ENCODE measurements at places on chromosomes 2 and 18. TPM values are rescaled to one million over a fixed set of nuclear protein-coding genes. Genes with fewer than 3 reads are reported as not detected.

Gene MAP2
- total RNA-seq, result 6.2 TPM

DNA sequence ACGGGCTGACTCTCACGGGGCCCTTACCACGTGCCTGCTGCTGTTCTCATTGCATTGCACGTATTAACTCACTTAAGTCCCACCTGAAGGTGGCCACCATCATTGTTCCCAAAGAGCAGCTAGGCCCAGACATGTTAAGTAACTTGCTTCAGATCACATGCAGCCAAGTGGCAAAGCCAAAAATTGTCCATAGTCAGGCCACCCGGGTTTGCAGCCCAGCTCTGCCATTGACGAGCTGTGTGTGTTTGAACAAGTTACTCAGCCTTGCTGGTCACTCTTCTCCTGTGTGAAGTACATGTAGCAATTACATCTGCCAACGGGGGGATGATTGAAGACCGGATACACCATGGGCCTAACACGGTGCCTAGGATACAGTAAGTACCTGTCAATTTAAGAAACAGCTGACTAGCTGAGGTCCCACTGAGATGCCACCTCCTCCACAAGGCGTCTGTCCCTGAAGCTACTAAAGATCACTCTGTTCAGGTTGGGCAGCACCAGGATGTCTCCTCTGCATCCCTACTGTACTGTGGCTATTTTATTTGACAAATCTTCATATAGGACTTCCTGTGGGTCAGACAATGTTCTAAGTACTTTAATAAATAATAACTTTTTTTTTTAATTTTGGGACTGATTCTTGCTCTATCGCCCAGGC is 154.2 kb upstream of the MYCN start:
- DNase-seq, result no peak

GRCh38 chr18:7232218-7232617 is 1.3 kb downstream of the LRRC30 start:
- no peak for DNase-seq

DNA sequence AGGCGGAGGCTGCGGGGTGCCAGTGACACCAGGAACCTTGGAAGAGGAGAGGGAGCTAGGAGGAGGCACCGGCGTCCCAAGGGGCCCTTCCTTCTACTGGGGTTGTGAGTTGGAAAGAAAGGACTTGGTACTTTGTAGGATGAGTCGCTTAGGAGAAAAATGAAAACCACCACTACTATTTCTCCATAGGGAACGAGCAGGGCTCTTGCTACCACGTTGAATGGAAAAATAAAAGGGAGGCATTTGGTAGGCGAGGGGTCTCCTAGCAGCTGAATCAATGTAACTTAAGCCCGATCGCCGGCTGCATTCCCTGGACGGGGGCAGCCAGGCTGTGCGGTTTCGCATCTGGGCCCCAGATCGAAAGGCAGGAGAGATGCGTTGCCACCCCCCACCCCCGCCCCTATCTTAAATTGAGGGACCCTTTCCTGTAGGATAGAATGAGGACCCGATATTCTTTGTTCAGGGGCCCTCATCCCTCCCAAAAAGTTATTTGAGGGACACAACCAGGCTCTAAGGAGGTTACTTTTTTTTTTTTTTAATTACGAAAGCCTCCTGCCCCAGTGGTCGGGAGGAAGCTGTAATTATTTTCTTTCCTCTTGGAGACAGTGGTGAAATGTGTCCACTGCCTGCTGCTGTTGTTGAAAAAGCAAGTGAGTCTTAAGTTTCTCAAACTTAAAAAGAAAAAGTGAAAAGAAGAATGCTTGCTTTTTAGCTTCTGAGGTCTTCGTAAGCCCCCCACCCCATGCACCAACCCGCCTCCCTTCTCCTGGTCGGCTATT is 1.3 kb downstream of the IGFBP2 start:
- no peak for DNase-seq

DNA sequence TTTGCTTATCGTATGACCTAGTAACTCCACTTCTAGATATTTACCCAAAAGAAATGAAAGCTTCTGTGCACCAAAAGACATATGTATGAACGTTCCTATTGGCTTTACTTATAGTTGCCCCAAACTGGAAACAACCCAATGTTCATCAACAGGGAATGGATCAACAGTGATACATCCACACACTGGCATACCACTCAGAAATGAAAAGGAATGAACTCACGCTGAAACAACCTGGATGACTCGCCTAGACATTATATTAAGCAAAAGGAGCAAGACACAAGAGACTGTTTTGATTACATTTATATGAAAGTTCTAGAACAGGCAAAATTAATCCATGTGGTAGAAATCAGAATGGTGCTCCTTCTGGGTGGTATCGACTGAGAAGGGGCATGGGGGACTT is 18.9 kb downstream of the ADRA2B start:
- DNase-seq, result no peak

DNA sequence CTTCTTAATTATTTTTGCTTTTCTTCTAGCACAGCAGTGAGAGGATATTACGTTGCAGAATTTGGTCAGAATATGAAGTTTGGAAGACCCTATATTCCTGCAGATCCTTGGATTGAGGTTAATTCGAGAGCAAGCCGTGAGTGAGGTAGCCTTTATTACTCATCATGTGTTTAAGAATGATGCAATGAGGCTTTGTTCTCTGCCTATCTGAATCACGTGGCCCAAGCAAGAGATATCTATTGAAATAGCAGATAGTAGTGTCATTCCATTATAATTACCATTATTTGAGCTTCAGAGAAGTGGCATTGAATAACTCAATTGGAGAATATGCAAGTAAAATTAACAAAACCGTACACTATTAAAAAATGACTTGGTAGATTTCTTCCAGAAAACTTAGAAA is 641.1 kb downstream of the TMEM182 start:
- no peak for DNase-seq

- no peak for DNase-seq
Measured at GRCh38 chr2:133837441-133838094, 269.3 kb upstream of the NCKAP5 start.

Gene RND3
- total RNA-seq, result 26.9 TPM

DNA sequence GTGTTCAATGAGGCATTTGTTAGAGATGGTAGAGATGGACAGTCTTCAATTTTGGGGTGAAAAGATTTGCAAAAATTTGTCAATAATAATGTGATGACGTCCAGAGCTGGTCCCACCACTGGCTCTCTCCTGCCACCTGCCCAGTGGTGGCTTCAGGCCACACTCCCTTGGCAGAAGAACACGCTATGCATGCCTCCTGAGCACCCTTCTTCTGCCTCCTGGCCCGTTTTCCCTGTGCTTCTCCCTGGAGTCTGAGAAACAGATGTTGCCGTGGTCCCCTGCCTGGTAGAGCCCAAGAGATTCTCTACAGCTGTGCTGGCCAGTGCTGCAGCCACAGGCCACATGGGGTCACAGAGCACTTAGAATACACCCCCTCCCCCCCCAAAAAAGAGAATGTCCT is 33.6 kb downstream of the INPP5D start:
- DNase-seq, result no peak

DNA sequence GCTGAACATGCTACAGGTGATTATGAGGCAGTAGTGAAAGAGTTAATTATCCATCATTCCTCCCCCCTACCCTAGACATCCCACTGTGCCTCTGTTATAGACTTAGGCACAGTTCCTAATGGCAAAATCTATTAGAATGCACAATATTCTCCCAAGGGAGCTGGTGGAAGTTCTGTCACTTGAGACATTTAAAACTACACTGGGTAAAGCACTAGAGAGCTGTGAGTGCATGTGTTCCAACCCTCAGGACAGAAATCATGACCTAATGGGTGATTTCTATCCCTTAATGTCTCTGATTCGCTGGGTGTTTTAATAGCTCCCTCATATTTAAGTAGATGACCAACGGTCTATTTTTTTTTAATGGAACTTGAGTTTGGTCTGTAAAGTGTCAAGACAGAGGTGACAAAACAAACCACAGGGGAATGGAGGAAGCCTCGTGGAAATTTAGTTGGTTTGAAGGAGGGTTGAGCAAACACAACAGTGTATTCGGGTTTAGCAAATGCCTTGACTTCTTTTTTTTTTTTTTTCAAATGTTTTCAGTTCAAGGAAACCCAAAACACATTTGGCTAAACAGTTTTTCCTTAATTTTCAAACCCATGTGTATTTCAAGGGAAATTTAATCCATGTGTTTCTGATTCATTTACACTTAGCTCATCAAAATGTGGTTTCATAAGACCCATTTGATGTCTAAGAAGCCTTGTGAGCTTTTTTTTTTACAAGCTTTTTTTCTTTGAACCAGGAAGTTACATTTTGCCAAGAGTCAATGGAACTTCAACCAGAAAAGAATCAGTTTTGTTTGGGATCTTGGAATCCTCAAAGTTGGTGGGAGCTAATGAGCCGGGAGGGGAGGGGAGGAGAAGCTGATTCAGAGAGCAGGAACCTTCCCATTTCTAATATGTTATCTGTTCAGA is 665.1 kb upstream of the ZEB2 start:
- DNase-seq, result no peak

Gene RAB27B
- total RNA-seq, result 0.16 TPM

DNA sequence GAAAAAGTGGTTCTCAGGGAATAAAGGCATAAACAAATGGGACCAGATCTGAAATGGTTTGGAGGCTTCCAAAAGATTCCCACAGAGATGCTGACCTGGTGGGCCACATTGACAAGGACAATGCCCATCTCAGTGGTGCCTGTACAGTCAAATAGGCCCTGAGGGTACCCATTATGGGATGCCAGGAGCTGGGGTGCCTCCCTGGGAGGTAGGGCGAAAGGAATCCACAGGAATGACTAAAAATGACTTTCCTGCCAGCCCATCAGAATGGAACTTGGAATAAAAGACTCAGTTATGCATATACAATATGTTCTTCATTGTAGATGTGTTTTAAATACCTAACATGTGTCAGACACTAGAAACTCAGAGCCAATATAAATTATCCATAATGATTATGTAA is 248.5 kb downstream of the RNF144A start:
- DNase-seq, result no peak

DNA sequence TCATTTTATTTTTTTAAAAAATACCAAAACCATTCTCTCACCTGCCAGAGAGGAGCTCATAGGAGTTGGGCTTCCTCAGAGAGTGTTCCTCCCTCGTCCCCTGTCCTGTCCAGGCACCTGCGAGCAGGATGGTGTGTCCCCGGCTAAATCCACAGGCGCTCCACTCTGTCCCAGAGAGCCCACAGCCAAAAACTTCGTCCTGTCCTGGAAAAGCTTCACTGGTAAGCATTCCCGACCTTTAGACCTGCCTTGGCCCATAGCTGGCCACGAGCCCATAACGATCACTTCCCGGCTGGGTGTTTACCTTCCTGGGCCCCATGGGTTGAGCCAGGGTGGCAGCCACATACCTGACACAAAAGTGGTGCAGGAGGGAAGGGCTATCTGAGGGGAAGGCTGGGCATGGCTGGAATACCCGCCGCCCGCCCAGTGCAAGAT is at the start of gene NGEF:
TSS of gene NGEF (minus strand) at position 230 of the 435 bp plus-strand sequence. CDS start 38,366 bp downstream, outside the sequence.
- no peak for DNase-seq

GRCh38 chr2:8628179-8628865 is 53.5 kb upstream of the ID2 start:
- DNase-seq, result no peak

Gene DPP10
- 0.16 TPM for total RNA-seq

Gene COBLL1
- 15.3 TPM for total RNA-seq

All from left ventricle myocardium inferior (tissue), 1 donor.